GM13977 (cell line): ENCODE measurements at places on chromosomes 16 and 17.

DNA sequence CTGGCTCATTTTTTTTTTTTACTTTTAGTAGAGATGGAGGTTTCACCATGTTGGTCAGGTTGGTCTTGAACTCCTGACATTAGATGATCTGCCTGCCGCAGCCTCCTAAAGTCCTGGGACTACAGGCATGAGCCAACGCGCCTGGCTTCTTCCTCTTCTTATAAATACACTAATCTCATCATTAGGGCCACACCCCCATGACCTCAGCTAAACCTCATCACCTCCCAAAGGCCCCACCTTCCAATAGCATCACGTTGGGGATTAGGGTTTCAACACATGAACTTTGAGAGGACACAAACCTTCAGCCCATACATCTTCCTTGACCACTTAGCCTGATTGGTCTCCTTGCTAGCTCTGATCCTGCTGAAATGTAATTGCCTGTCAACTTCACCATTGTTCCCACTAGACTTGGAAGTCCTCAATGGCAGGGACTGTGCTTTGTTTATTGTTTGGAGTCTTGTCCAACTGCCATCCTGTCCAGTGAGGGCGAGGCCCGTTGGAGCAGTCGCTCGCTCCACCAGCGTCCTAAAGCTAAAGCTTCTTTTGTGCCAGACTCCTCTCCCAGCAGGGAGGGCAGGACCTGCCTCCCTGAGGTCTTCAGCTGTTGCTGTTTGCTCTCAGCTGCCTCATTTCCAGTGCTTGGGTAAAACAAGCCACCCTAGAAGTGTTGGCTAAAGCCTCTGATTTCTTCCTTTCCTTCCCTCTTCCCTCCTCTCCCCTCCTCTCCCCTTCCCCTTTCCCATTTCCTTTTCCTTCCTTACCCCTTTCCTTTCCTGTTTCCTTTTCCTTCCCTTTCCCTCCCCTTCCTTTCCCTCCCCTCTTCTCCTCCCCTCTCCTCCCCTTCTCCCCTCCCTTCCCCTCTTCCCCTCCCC, 85.3 kb downstream of the HAPSTR1 start:
- no peak for DNase-seq

- DNase-seq: no peak
These were observed 216.1 kb downstream of the ABCC12 start for GRCh38 chr16:47939680-47940079.

- DNase-seq: peak; percentile 40
These were observed 36.4 kb downstream of the AKAP1 start for GRCh38 chr17:57121308-57122042.

GRCh38 chr17:41419716-41420115, 4.7 kb downstream of the KRT37 start:
- no peak for DNase-seq

- DNase-seq: no peak
These were observed 8.8 kb upstream of the DNASE1 start for GRCh38 chr16:3645504-3646347.

DNA sequence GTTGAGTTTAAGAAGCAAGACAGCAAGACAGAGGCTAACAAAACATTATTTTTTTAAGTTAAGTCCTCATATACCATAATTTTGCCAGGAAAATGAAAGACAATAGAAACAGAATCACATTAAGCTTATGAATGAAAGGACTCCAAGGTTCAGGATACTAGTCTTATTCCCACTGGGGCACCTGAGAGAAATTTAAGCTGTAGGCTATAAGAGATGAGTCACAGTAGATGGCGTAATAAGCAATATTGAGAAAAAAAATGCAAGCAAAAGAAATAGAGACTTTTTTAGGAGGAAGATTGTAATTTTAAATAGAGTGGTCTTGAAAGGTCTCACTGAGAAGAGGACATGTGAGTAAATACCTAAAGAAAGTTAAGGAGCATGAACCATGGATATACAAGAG, 57.1 kb upstream of the KIF2B start:
- DNase-seq: no peak

- DNase-seq: peak; percentile 81
These were observed 132.1 kb downstream of the CLEC16A start for GRCh38 chr16:11076259-11077018.

- no peak for DNase-seq
These were observed 17.5 kb downstream of the TRIM25 start for GRCh38 chr17:56896217-56896967.
